Spinal cord (tissue), 10 donors: ENCODE measurements at places on chromosomes 2 and 18. TPM values are rescaled to one million over a fixed set of nuclear protein-coding genes. Genes with fewer than 3 reads are reported as not detected.

Gene SP100
- 15.8 TPM for polyA plus RNA-seq

Gene RNF103
- polyA plus RNA-seq, result 37.7 TPM

Gene NTSR2
- 2.7 TPM for polyA plus RNA-seq

Gene STAT4
- 7.4 TPM for polyA plus RNA-seq

Gene AGXT
- not detected for polyA plus RNA-seq

Gene CCDC121
- 7.4 TPM for polyA plus RNA-seq

Gene TEKT4
- polyA plus RNA-seq, result 3.8 TPM

Gene LYPD6B
- 11.0 TPM for polyA plus RNA-seq

Gene ABCB11
- polyA plus RNA-seq, result 0.19 TPM

Gene C18orf54
- 7.1 TPM for polyA plus RNA-seq

Gene COLEC12
- polyA plus RNA-seq, result 19.2 TPM

Gene ADAM23
- 50.5 TPM for polyA plus RNA-seq

Gene MALL
- 2.7 TPM for polyA plus RNA-seq

Gene KYNU
- 0.39 TPM for polyA plus RNA-seq

Gene TLX2
- polyA plus RNA-seq, result 0.11 TPM

Gene DES
- 3.5 TPM for polyA plus RNA-seq

Gene KCNK3
- 36.0 TPM for polyA plus RNA-seq

Gene TCF23
- not detected for polyA plus RNA-seq

Gene CHRNA1
- polyA plus RNA-seq, result 0.68 TPM

Gene SLC9A4
- 0.08 TPM for polyA plus RNA-seq

Gene ITPRIPL1
- polyA plus RNA-seq, result 1.4 TPM

Gene PRR30
- not detected for polyA plus RNA-seq

Gene KIF1A
- polyA plus RNA-seq, result 519 TPM

Gene RAX
- polyA plus RNA-seq, result not detected

Gene IL1B
- 1.7 TPM for polyA plus RNA-seq

Gene FSIP2
- polyA plus RNA-seq, result 1.0 TPM

Gene FAHD2B
- polyA plus RNA-seq, result 17.4 TPM

Gene CGREF1
- polyA plus RNA-seq, result 48.0 TPM

Gene PSD4
- polyA plus RNA-seq, result 5.3 TPM

Gene MFSD2B
- polyA plus RNA-seq, result 5.2 TPM

Gene FBXO48
- 2.2 TPM for polyA plus RNA-seq

Gene CNNM3
- 51.5 TPM for polyA plus RNA-seq
